Mesenteric fat pad (tissue), 1 donor: ENCODE measurements at places on chromosomes 2 and 18. TPM values are rescaled to one million over a fixed set of nuclear protein-coding genes. Genes with fewer than 3 reads are reported as not detected.
A peak's percentile ranks its signal among the peaks of the same experiment; 100 is the strongest.

GRCh38 chr2:172613040-172613439 is 57.1 kb downstream of the PDK1 start:
- no peak for DNase-seq

DNA sequence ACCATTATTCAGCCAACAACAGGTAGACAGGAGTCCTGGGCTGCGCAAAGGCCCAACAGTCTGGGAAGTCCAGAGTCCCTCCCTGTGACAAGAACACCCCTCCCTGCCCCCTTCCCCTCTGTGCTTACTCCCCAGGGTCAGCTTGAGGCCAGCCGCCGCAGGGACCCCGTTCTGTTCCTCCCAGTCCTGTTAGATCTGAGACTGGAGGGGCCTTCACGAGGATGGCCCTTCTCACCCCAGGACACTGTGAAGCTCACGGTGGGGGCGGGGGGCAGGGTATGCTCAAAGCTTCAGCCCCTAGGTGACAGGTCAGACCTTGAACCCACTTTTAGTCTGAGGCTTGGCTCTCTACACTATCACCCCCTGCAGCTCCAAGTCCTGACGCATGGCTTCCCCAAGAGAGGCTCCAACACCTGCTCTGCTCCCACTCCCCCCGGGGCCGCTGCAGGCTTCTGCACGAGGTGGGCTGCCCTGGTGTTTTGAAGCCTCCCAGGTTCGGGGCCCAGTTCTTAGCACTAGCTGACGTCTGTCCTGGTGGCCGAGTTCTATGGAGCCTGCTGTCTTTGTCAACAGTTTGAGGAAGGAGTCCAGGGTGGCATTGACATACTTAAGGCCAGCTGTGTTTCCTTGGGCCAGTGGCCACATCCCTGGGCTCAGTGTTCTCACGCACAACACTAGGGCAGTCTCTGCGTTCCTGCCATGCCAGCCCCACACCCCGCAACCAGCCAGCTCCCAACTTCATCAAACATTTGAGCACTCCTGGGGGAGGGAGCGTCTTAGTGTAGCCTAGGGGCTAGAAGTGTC is 37.2 kb upstream of the HPCAL1 start:
- DNase-seq: no peak

GRCh38 chr2:8103085-8103708 is 578.7 kb upstream of the ID2 start:
- no peak for DNase-seq

GRCh38 chr2:139083121-139083520 is 302.9 kb upstream of the NXPH2 start:
- DNase-seq: no peak

DNA sequence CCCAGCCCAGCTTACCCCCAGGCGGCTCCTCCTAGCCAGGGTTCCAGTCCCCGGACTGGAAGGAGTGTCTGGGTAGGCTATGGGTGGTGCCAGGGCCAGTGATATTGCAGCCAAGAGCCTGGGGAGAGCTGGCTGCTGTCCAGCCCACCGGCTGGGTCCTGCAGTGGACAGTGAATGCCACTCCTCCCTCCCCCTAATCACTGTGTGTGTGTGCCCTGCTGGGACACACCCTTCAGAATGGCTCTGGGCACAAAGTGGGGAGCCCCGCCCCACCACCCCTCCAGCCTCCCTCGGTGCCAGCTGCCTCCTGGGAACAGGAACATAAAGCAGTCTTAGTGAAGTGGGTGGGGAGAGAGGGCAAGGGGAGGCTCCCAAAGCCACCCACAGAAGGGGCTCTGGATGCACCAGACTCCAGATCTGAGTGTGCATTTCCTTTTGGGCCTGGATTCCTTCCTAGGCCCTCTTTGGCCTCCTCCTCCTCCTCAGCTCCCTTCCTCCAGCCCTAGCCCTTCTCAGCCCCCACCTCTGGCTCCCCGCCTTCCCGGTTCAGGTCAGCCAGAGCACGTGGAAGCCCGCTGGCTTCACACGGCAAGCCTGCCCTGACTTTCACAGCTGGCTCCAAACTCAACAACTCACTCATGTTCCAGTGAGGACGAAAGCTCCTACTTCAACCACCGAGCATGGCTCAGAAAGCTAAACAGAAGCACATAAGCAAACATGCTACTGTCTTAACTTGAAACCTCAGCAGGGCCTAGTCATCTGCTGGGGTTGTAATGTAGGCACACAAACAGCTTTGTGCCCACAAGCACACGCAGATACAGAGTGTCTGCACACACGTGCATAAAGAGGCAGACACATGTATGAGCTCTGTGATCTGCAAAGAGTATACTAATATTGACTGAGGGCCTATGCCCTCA is 209.2 kb upstream of the SMAD2 start:
- DNase-seq: no peak

GRCh38 chr2:37671009-37671815 is at the start of gene CDC42EP3:
Gene CDC42EP3, minus strand, starts transcription at chr2:37671642. Its CDS starts 25,055 bp downstream, at chr2:37646587.
- no peak for DNase-seq

- no peak for DNase-seq
Measured at GRCh38 chr18:46366201-46366600, 262.0 kb downstream of the HAUS1 start.

DNA sequence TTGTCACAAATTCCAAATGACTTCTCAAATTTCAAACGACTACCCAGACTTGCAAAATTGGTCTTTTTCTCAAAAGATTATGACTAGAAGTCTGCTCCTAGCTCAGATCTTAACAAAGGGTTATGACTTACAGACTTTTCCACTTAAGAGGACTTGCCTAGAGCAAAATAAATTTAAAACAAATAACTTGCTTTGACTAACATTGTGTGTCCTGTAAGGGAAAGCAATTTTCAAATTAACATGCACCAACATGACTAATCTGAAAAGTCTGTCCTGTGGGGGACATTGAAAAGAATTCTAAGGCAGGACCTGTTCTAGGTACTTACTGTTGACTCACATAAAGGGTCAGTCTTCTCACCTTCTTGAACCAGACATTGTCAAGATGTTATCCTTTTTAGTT is 53.5 kb upstream of the TMEM200C start:
- DNase-seq: no peak

GRCh38 chr2:26710743-26711456 is 18.4 kb downstream of the KCNK3 start:
- no peak for DNase-seq

DNA sequence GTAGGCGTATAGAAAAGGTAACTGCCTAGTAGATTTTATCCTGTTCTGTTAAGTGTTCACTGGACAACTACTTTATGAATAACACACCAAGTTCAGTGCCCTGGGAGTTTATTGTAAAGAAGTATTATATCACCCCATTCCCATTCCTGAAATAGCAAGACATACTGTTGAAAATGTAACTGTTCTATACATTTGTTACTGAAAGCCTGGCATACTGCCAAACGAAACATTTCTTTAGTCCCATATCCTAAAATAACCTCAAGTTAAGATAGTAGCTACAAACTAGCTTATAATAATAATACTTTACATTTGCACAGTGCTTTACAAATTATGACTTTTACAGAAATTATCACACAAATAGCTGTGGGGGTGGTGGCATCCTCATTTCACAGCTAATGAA is 25.1 kb downstream of the SPDYA start:
- DNase-seq: no peak

DNA sequence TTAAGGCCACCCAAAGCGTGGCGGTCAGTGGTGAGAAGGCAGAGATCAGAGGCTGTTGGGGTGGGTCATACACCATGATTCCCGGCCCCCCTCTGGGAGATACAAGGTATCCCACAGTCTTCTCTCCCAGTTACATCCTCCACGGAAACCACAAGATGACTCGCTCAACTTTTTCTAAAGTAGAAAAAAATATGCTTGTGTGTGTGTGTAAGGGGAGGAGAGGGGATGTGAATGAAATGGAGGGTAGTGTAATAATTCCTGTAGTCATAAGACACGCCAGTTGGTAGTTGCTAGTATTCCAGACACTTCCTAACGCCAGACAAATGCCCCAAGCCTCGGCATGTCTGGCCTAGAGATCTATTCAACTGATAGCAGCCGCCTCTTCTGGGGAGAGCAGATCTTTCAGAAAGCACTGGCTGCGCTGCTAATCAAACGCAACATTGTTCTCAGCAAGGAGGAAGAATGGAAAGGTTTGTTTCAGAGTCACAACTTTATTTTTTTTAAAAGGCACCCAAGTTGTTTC is 143.5 kb downstream of the TGIF1 start:
- DNase-seq: no peak

GRCh38 chr2:97719362-97720155 is 6.2 kb downstream of the ZAP70 start:
- DNase-seq: no peak

GRCh38 chr2:53129851-53130250 is 637.8 kb upstream of the CHAC2 start:
- DNase-seq: no peak

- DNase-seq: peak; percentile 6
Measured at GRCh38 chr2:105239924-105240323, 1.6 kb upstream of the GPR45 start.

DNA sequence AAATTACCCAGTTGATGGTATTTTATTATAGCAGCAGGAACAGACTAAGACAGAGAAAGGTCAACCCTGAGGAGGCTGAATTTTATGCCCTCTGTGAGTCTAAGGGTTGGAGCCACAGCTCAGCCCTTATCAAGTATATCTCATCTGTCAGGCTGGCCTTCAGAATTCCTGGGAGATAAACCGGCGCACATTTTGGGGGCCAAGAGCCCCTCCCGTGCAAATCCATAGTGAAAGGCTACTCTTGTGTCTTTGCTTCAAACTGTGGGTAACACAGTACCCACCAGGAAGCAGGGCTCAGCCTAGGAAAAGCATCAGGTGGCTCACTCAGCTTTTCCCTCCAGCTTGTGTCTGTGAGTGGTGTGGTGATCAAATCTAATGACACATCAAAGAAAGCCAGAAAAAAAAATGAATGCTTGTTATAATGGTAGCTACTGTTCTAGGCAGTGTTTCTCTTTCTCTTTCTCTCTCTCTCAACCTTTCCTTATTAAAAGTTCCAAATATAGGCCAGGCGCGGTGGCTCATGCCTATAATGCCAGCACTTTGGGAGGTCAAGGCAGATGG is 25.0 kb upstream of the ASXL2 start:
- DNase-seq: no peak

GRCh38 chr2:207926133-207926988 is 99.0 kb downstream of the PLEKHM3 start:
- DNase-seq: no peak

DNA sequence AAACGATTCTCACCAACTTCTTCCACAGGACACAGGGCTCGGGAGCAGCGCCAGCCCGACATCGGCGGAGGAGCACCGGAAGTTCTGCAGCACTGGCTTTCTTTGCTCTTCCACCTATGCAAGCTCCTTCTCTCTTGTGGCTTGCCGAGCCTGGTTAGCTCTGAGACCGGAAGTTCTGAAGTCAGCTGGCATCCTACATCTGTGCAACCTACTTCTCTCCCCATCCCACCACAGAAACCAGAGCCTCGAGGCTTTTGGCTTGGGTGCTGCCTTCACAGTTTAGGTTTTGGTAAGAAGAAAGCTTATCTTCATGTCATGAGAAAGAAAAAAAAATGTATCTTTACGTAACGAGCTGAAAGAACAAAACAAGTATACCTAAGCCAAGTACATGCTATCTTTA is 111.7 kb downstream of the ANKRD44 start:
- no peak for DNase-seq

DNA sequence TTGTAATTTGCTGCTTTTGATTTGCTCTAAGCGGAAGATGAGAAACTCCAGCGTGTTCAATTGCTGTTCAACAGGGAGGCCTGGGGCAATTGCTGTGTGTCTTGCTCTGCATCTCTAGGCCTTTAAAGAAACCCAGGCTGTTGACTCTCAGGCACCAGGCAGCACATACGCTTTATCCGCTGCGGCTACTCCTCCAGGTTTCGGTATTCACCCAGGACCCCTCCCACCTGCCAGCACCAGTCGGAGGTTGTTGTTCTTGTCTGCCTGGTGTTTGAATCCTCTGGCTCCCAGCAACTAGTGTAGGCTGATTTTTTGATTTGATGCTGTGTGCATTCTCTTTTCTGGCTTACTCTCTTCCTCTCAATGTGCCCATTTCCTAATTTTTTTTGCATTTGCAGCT is 383.1 kb downstream of the TSN start:
- no peak for DNase-seq

DNA sequence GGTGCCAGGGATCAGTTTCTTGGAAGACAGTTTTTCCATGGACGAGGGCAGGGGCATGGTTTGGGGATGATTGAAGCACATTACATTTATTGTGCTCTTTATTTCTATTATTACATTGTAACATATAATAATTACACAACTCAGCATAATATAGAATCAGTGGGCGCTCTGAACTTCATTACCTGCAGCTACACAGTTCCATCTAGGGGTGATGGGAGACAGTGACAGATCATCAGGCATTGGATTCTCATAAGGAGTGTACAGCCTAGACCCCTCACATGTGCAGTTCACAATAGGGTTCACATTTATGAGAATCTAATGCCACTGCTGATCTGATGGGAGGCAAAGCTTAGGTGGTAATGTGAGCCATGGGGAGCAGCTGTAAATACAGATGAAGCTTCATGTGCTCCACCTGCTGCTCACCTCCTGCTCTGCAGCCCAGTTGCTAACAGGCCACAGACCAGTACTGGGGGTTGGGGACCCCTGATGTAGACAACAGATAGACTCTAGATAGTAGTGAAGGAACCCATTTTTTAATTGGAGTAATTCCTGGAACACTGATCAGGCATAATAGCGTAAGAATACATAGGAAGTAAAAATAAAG is 41.5 kb upstream of the MC4R start:
- DNase-seq: no peak

DNA sequence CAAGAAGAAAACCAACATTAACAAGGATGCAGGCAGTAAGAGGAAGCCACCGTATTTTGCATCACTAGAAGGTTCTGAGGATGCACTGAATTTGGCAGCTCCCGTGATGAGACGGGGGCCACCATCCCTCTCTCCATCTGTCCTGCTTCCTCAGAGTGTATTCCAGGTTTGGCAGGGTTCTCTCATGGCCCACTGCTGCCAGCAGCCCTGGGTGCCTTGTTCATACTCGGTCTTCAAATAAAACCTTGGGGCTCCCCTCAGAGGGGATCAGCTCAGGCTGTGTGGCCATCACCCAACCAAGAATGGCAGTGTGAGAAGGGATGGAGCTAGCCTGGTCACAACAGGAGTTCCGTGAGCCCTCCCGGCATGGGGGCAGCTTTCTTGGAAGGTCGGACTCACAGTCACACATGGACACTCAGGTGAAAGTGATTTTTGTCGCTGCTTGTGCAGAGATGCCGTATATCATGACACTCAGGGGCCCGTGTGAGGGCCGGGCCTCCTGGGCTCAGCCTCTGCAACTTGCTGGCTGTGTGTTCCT is 12.8 kb upstream of the MBP start:
- DNase-seq: no peak

EPB41L3 gene
- total RNA-seq: 249 TPM

NETO1 gene
- total RNA-seq: 4.3 TPM

USP37 gene
- total RNA-seq: 13.9 TPM

SPR gene
- 38.6 TPM for total RNA-seq

TMEM247 gene
- not detected for total RNA-seq

STEAP3 gene
- 15.2 TPM for total RNA-seq

TACR1 gene
- total RNA-seq: 1.8 TPM

CDH7 gene
- not detected for total RNA-seq

MDH1B gene
- total RNA-seq: 0.19 TPM

FBXO36 gene
- total RNA-seq: 3.0 TPM

ATP6V1B1 gene
- total RNA-seq: 2.4 TPM
